ENCODE measurements at places on chromosomes 4 and X.

- no peak overlapping the region for H3K27ac ChIP-seq
- no peak for DNase-seq
These were observed 5.5 kb upstream of the FIP1L1 start for GRCh38 chr4:53371843-53372521.

DNA sequence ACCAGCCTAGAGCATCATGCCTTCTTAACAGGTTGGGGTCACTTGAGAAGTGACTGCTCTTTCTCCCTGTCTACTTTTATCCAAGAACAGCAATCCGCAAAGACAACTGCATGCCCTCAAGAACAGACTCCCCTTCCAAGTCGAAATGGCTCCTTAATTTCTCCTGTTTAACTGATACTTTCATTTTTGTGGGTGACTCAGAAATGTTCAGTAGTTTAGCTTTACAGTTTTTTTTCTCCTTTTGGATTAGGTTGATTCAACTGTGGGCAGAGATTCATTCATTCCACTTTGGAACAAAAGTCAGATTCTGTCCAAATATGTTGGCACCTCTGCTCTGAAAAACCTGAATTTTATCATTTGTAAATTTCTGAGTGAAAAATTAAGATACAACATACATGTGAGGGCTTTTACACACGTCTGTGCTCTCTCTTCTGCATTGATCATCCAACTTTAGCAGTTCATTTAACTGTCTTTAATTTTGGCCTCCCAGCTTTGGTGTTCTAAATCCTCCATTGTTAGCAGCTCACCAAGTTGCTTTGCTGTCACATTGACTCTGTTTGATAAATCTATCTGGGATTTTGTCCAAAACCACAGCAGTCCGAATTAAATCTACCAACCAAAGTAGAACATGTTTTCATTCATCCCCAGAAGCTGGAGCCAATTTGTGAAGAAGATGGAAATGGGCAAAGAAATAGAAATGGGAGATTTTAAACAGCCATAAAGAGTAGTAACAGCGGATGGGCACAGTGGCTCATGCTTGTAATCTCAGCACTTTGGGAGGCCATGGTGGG is 50.0 kb downstream of the HOPX start:
- peaks cover 14% of the 10 kb centered on the region for H3K36me3 ChIP-seq
- H3K27me3 ChIP-seq = no peaks in the 10 kb centered on the region
- no peak for DNase-seq
- H3K4me1 ChIP-seq = no peaks in the 10 kb centered on the region

DNA sequence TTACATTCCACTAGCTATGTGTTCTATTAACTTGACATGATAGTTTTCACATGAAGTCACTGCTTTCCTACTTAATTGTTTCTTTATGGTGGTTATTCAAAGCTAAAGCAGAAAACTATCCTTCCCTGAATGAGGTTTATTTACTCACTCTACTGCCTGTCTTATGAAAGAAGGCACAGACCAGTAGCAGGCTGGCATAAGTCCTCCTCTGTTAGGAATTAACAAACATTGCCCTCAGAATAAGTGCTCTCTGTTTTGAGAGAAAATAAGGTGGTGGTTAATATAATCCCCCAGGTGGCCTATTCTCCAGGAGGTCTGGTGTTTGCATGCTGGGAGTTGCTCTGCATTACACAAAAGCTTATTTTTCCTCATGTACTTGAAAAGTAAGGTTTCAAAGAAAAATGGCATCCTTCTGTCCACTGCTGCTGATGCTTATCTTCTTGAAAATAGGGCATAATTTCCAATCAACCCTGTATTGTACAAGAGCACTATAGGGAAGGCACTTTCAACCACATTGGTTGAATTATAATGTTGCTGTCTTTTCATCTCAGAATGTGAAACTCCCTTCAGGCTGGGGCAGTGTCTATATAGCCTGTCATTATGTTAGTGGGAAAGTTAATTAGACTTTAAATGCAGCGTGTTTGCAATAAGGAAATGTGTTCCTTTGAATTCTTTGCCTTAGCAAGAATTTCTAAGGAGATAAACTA is 119.7 kb upstream of the TBC1D9 start:
- no peak for DNase-seq
- H3K36me3 ChIP-seq = peaks cover 2% of the 10 kb centered on the region
- no peak overlapping the region for H3K4me3 ChIP-seq
- H3K4me1 ChIP-seq = no peaks in the 10 kb centered on the region

DNA sequence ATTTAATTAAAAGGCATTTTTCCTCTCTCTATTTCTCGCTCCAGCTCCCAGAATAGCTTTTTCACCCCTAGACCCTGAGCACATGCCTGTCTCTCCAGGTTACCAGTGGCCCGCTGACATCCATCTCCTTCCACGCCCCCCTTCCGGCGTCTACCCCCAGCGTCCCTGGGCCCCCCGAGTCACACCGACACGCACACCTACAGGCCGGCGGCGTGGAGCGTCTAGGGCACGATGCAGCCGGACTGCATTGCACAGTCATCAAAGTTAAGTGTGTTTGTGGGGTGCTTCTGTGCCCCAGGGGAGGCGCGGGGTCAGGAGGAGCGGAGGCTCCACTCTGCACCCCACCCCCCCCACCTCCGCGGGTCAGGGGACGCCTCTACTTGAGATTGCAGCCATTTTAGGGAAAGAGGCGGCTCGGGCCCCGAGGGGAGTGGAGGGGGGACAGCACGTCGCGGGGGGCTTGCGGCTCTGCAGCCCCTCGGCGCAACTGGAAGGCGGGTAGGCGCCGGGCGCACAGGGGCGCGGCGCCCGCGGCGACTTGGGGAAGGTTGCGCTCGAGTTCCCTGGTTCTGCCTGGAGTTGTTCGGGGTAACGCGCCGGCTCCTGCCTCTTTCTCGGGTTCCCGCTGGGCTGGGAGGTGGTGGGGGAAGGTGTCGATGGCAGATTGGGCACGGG is 112.7 kb downstream of the DHX15 start:
- DNase-seq = peak; percentile 58
- peaks cover 4% of the 10 kb centered on the region for H3K4me1 ChIP-seq
- H3K4me3 ChIP-seq = peak overlapping the region; percentile 97
- peaks cover 4% of the 10 kb centered on the region for H3K27me3 ChIP-seq
- H3K36me3 ChIP-seq = no peaks in the 10 kb centered on the region
- H3K27ac ChIP-seq = no peak overlapping the region
